ENCODE measurements at places on chromosomes 16 and 17. TPM values are rescaled to one million over a fixed set of nuclear protein-coding genes. Genes with fewer than 3 reads are reported as not detected.

- peaks cover 5% of the 10 kb centered on the region for H3K4me1 ChIP-seq
- peaks cover 43% of the 10 kb centered on the region for H3K36me3 ChIP-seq
- no peak overlapping the region for H3K4me3 ChIP-seq
These were observed 44.9 kb upstream of the CACNG5 start for GRCh38 chr17:66789961-66790437.

CCL15 gene
- total RNA-seq, result not detected

GRCh38 chr17:40099619-40100418 lies 570 bp downstream of the NR1D1 start:
- no peak for DNase-seq
- peaks cover 13% of the 10 kb centered on the region for H3K27me3 ChIP-seq

KIF19 gene
- 0.13 TPM for total RNA-seq

- DNase-seq, result no peak
- H3K27ac ChIP-seq, result no peak overlapping the region
- peaks cover 10% of the 10 kb centered on the region for H3K27me3 ChIP-seq
- no peaks in the 10 kb centered on the region for H3K4me1 ChIP-seq
These were observed 147.3 kb upstream of the FOXF1 start for GRCh38 chr16:86363057-86363490.

- no peaks in the 10 kb centered on the region for H3K36me3 ChIP-seq
- H3K4me1 ChIP-seq, result peaks cover 5% of the 10 kb centered on the region
- DNase-seq, result no peak
- no peak overlapping the region for H3K4me3 ChIP-seq
- H3K27ac ChIP-seq, result no peak overlapping the region
- peaks cover 20% of the 10 kb centered on the region for H3K27me3 ChIP-seq
These were observed 10.0 kb upstream of the HES7 start for GRCh38 chr17:8133941-8134340.

SEC14L5 gene
- not detected for total RNA-seq

LDHD gene
- 0.26 TPM for total RNA-seq

TBC1D3L gene
- 19.8 TPM for total RNA-seq

DNA sequence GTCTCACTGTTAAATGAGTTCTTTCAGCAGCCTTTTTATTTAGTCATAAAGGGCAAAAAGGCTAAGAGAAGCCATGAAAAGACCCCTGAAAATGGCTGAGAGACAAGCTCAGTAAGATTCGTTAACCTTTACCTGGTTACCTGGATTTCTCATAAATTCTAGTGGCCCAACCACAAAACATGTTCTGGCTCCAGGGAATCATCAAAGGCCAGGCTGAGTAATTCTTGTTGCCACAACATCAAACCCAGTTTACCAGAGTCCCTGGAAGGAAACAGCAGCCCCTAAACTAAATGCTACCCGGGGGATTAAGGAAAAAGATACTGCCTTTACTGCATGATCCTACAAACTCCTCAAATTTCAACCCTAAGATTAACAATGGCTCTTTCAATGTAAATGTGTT lies 15.8 kb downstream of the CYTH1 start:
- peaks cover 13% of the 10 kb centered on the region for H3K36me3 ChIP-seq
- no peak overlapping the region for H3K27ac ChIP-seq
- H3K4me3 ChIP-seq, result no peak overlapping the region
- no peak for DNase-seq
- peaks cover 28% of the 10 kb centered on the region for H3K4me1 ChIP-seq

CNP gene
- total RNA-seq, result 89.1 TPM

- no peak overlapping the region for H3K27ac ChIP-seq
- peaks cover 4% of the 10 kb centered on the region for H3K27me3 ChIP-seq
- H3K4me3 ChIP-seq, result no peak overlapping the region
- peak; percentile 16 for DNase-seq
These were observed 94.1 kb downstream of the MRM3 start for GRCh38 chr17:876272-876671.

KRT14 gene
- not detected for total RNA-seq

DNA sequence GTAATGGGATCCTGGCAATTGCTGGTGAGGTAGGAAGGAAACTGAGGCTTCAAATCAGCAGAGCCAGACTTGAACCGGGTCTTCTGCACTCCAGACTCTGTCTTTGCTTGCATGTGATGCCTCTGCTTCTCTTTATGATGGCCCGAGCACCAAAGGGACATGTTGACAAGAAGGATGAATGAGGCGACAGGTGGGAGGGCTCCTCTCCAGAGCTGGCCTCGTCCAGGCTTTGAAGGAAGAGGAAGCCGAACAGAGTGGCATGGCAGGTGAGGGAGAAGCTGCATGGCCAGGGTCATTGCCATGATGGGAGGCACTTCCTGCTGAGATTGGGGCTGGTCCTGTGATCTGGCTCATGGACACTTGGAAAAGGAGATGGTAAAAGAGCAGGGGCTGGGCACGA lies 40.8 kb downstream of the AKAP1 start:
- H3K4me1 ChIP-seq, result peaks cover 2% of the 10 kb centered on the region
- H3K4me3 ChIP-seq, result no peak overlapping the region
- peaks cover 21% of the 10 kb centered on the region for H3K36me3 ChIP-seq
- H3K27me3 ChIP-seq, result no peaks in the 10 kb centered on the region

- H3K27me3 ChIP-seq, result no peaks in the 10 kb centered on the region
- H3K36me3 ChIP-seq, result peaks cover 17% of the 10 kb centered on the region
- no peaks in the 10 kb centered on the region for H3K4me1 ChIP-seq
- H3K4me3 ChIP-seq, result no peak overlapping the region
These were observed 29.8 kb upstream of the GSG1L start for GRCh38 chr16:28093385-28093725.

TBX2 gene
- not detected for total RNA-seq

DNA sequence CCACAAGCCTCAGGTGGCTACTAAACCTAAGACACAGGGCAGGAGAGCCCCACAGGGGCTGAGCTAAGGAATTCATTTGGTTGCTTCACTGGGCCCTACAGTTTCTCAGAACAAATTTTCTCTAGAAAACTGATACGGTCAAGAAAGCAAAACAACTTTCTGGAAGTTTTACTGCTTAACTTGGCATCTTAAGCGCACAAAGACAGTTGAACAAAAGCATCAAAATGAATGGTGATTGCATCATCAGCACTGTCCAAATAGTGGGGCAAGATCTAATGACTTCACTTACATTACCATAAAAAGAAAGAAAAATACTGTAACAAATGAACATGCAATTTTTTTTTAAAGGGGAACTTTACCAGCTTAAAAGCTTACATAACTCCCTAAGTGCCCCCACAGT lies 47.6 kb downstream of the XPO6 start:
- H3K27me3 ChIP-seq, result no peaks in the 10 kb centered on the region
- no peak for DNase-seq

PLEKHM1 gene
- total RNA-seq, result 42.6 TPM

DNA sequence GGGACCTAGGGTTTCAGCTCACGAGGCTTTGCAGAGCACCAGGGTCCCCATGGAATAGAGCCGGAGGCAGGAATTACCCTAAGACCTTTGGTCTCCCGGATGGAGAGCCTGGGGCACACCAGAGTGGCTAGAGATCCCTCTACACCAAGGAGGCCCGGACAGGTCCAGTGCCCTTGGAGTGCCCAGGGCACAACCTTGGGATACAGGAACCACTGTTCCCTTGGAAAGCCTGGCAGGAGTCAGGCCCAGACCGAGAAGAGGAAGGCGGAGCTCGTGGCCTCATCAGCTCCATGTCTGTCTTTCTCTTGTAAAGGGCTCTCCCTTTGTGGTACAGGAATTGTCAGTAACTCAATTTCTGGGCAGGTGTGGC lies 3.8 kb upstream of the DBNDD1 start:
- H3K36me3 ChIP-seq, result peaks cover 4% of the 10 kb centered on the region
- peak overlapping the region; percentile 58 for H3K4me3 ChIP-seq

- DNase-seq, result no peak
- peaks cover 66% of the 10 kb centered on the region for H3K4me1 ChIP-seq
- peak overlapping the region; percentile 94 for H3K27ac ChIP-seq
- H3K36me3 ChIP-seq, result no peaks in the 10 kb centered on the region
- H3K4me3 ChIP-seq, result peak overlapping the region; percentile 37
These were observed 5.4 kb upstream of the ITGA3 start for GRCh38 chr17:50050431-50051032.

MYO15A gene
- 0.34 TPM for total RNA-seq

KRTAP16-1 gene
- total RNA-seq, result not detected

DNA sequence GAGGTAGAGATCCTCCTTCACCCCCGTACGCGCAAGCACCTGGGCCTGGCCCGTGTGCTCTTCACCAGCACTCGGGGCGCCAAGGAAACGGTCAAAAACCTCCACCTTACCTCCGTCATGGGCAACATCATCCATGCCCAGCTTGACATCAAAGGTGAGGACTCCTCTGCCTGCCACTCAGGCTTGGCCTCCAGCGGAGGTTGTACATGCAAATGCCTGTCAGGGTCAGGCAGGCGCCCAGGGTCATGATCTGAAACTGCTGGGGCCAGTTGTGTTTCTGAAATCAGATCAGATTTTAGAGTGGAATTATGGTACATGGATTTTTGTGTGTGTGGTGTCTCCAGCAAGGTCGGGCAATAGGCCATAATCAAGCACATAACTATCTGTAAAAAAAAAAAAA lies 3.8 kb downstream of the SETD1A start:
- no peak for DNase-seq
- no peaks in the 10 kb centered on the region for H3K27me3 ChIP-seq
- peaks cover 24% of the 10 kb centered on the region for H3K4me1 ChIP-seq

SGSH gene
- 22.2 TPM for total RNA-seq

CCL17 gene
- total RNA-seq, result 1.3 TPM

ABCA9 gene
- not detected for total RNA-seq

- H3K27me3 ChIP-seq, result peaks cover 6% of the 10 kb centered on the region
- H3K27ac ChIP-seq, result peak overlapping the region; percentile 72
- H3K36me3 ChIP-seq, result no peaks in the 10 kb centered on the region
- DNase-seq, result no peak
- peaks cover 45% of the 10 kb centered on the region for H3K4me1 ChIP-seq
These were observed 12.7 kb upstream of the N4BP1 start for GRCh38 chr16:48622456-48623303.

GRCh38 chr16:67248401-67249177 lies at the start of gene SLC9A5:
Gene SLC9A5, plus strand, starts transcription at chr16:67248979. Its CDS starts 36 bp downstream, at chr16:67249015.
- peaks cover 44% of the 10 kb centered on the region for H3K4me1 ChIP-seq
- peak within 1 kb of the TSS; percentile 85 for H3K4me3 ChIP-seq
- H3K36me3 ChIP-seq, result no peaks in the 10 kb centered on the region
- peak; percentile 40 for DNase-seq

SLC6A2 gene
- total RNA-seq, result not detected

- H3K4me1 ChIP-seq, result peaks cover 13% of the 10 kb centered on the region
- H3K27ac ChIP-seq, result no peak overlapping the region
- peaks cover 18% of the 10 kb centered on the region for H3K27me3 ChIP-seq
- no peak for DNase-seq
These were observed 51.9 kb upstream of the ADORA2B start for GRCh38 chr17:15892731-15893657.

- H3K27ac ChIP-seq, result peak overlapping the region; percentile 85
- no peaks in the 10 kb centered on the region for H3K27me3 ChIP-seq
- H3K36me3 ChIP-seq, result peaks cover 2% of the 10 kb centered on the region
- no peak for DNase-seq
- H3K4me1 ChIP-seq, result peaks cover 72% of the 10 kb centered on the region
These were observed 1.8 kb upstream of the WIPI1 start for GRCh38 chr17:68459037-68459639.

CCL18 gene
- total RNA-seq, result not detected

SNX11 gene
- total RNA-seq, result 37.1 TPM

BAIAP3 gene
- total RNA-seq, result 0.18 TPM

DNA sequence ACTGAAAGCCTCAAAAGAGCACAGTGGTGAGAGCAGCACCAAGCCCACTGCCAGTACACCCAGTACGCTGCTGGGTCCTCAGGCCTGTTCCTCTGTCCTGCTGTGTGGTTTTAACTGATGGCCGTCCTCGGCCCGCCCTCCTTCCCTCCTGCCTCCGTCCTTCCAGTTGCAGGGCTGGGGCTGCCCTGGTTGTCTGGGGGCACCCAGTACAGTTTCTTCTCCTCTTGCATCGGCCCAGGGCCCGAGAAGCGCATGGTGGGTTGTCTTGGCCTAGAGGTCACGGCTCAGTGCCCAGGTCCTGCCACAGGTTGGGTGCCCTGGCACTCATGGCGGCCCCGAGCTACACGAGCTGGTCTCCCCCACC lies 70.8 kb upstream of the KCTD5 start:
- H3K36me3 ChIP-seq, result peaks cover 14% of the 10 kb centered on the region
- no peak overlapping the region for H3K27ac ChIP-seq
- H3K4me3 ChIP-seq, result no peak overlapping the region
- no peaks in the 10 kb centered on the region for H3K27me3 ChIP-seq

ANKRD40CL gene
- not detected for total RNA-seq

GRCh38 chr17:74176546-74177001 lies 26.9 kb upstream of the RPL38 start:
- no peak overlapping the region for H3K27ac ChIP-seq
- no peak overlapping the region for H3K4me3 ChIP-seq
- H3K4me1 ChIP-seq, result no peaks in the 10 kb centered on the region

SMIM5 gene
- 0.05 TPM for total RNA-seq

- H3K4me3 ChIP-seq, result no peak overlapping the region
- H3K36me3 ChIP-seq, result no peaks in the 10 kb centered on the region
- no peak overlapping the region for H3K27ac ChIP-seq
- H3K4me1 ChIP-seq, result no peaks in the 10 kb centered on the region
These were observed 308.3 kb downstream of the FOXL1 start for GRCh38 chr16:86886651-86887050.

GRCh38 chr17:29155227-29155965 lies 24.8 kb downstream of the MYO18A start:
- H3K36me3 ChIP-seq, result peaks cover 5% of the 10 kb centered on the region
- peak overlapping the region; percentile 63 for H3K4me3 ChIP-seq
- H3K27ac ChIP-seq, result peak overlapping the region; percentile 87
- no peaks in the 10 kb centered on the region for H3K27me3 ChIP-seq
- peaks cover 60% of the 10 kb centered on the region for H3K4me1 ChIP-seq

DNA sequence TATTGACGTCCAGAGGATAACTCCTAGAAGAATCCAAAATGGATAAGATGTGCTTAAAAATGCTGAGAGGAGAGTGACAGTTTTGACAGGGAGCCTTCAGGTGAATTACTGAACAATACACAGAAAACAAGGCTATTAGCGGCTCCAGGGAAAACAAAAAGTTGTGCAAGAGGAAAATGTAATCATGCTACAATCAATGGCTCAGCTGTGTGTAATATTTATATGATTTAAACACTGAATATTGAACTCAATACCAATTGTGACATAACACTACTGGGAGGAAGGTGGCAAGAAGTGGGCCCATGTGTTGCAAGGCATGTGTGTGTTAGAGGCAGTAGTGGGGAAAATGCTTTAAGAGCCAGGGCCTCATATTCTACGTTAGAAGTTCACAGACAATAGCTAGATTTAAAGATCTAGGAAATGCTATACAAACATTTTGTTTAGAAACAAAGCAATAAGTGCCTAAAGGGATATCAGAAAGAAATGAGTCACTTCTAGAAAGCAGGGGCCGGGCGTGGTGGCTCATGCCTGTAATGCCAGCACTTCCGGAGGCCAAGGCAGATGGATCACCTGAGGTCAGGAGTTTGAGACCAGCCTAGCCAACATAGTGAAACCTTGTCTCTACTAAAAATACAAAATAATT lies 253.2 kb upstream of the IRX5 start:
- no peaks in the 10 kb centered on the region for H3K27me3 ChIP-seq
- H3K4me1 ChIP-seq, result no peaks in the 10 kb centered on the region
- no peak for DNase-seq
- H3K36me3 ChIP-seq, result no peaks in the 10 kb centered on the region

GRCh38 chr16:80976946-80977345 lies 29.7 kb downstream of the CMC2 start:
- H3K4me1 ChIP-seq, result peaks cover 6% of the 10 kb centered on the region
- peak overlapping the region; percentile 6 for H3K27ac ChIP-seq

CRHR1 gene
- total RNA-seq, result not detected

RNF166 gene
- total RNA-seq, result 45.0 TPM
